ENCODE measurements at places on chromosomes 1 and 21. TPM values are rescaled to one million over a fixed set of nuclear protein-coding genes. Genes with fewer than 3 reads are reported as not detected.
A peak's percentile ranks its signal among the peaks of the same experiment; 100 is the strongest.

DNA sequence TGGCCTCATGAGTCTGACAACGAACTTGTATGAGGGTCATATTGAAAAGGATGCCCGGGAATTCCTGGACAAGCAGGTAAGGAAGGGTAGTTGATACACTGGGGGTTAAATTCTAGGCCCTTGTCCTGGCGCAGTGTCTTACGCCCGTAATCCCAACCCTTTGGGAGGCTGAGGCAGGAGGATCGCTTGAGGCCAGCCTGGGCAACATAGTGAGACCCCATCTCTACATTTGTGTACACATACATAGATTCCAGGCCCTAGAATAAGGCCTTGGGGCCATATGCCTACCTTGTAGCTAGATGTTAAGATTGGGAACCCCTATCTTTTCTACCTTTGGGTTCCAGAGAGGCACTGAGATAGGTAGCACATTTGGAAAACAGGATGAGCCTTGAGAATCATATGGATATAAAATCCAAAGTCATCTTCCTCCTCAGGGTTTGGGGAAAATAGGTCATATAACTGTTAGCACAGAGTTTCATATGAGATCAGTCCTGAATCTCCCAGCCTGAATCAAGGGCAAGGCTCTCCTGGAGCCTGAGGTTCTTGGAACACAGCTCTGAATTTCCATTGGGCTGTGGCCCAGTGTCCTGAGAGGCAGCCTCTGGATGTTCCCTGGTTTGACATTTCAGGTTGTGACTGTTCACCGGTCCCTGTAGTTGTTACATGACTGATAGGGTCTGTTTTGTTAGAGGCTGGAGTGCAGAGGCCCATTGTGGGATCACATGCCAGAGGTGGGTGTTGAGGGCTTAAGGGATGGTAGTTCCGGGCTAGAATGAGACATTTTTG, 104.4 kb downstream of the PIK3R3 start:
- peaks cover 21% of the 10 kb centered on the region for H3K36me3 ChIP-seq
- peaks cover 10% of the 10 kb centered on the region for H3K4me1 ChIP-seq
- H3K4me3 ChIP-seq = no peak overlapping the region
- peaks cover 7% of the 10 kb centered on the region for H3K27me3 ChIP-seq

GRCh38 chr1:206575165-206575893, 36.9 kb downstream of the EIF2D start:
- H3K4me1 ChIP-seq = peaks cover 14% of the 10 kb centered on the region
- DNase-seq = no peak
- H3K27me3 ChIP-seq = peaks cover 7% of the 10 kb centered on the region
- H3K36me3 ChIP-seq = no peaks in the 10 kb centered on the region

GRCh38 chr1:234602334-234603220, 7.4 kb downstream of the IRF2BP2 start:
- peaks cover 40% of the 10 kb centered on the region for H3K36me3 ChIP-seq
- no peak for DNase-seq
- H3K4me3 ChIP-seq = peak overlapping the region; percentile 83

GRCh38 chr1:58545591-58546519, 671 bp downstream of the OMA1 start:
- H3K27ac ChIP-seq = peak overlapping the region; percentile 88
- H3K36me3 ChIP-seq = no peaks in the 10 kb centered on the region
- DNase-seq = peak; percentile 67
- H3K4me1 ChIP-seq = peaks cover 12% of the 10 kb centered on the region
- peak overlapping the region; percentile 92 for H3K4me3 ChIP-seq

- no peak overlapping the region for H3K4me3 ChIP-seq
- peaks cover 2% of the 10 kb centered on the region for H3K27me3 ChIP-seq
- H3K27ac ChIP-seq = no peak overlapping the region
- no peaks in the 10 kb centered on the region for H3K36me3 ChIP-seq
- DNase-seq = peak; percentile 57
These were observed 430 bp downstream of the RBM15 start for GRCh38 chr1:110339407-110340206.

GRCh38 chr1:116772648-116773045, 18.4 kb downstream of the CD2 start:
- H3K4me3 ChIP-seq = no peak overlapping the region
- no peaks in the 10 kb centered on the region for H3K27me3 ChIP-seq
- peaks cover 9% of the 10 kb centered on the region for H3K4me1 ChIP-seq
- no peak for DNase-seq

GRCh38 chr1:109782514-109782913, 18.8 kb upstream of the EPS8L3 start:
- DNase-seq = no peak
- H3K4me1 ChIP-seq = peaks cover 4% of the 10 kb centered on the region
- H3K27ac ChIP-seq = no peak overlapping the region
- no peak overlapping the region for H3K4me3 ChIP-seq
- H3K27me3 ChIP-seq = peaks cover 6% of the 10 kb centered on the region
- H3K36me3 ChIP-seq = peaks cover 5% of the 10 kb centered on the region

DNA sequence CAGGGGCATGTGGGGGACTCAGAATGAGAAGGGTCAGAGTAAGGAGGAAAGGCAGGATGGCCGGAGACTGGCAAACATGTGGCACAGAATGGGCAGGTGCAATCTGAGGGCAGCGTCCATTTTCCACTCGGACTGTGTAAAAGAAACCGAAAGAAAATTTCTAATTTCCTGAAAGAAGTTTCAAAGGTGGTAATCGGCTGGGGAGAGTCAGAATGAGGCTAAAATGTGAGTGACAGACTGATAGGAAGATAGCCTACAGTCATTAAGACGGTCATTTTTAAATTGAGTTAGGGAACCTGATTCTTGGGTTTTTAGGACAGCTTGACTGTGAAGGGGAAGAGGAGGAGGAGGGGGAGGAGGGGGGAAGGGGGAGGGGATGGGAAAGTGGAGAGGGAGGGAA, 23.6 kb downstream of the COA6 start:
- H3K36me3 ChIP-seq = peaks cover 9% of the 10 kb centered on the region
- H3K27ac ChIP-seq = no peak overlapping the region
- H3K4me3 ChIP-seq = peak overlapping the region; percentile 24
- DNase-seq = no peak
- peaks cover 7% of the 10 kb centered on the region for H3K27me3 ChIP-seq
- H3K4me1 ChIP-seq = peaks cover 5% of the 10 kb centered on the region

- no peak for DNase-seq
- H3K36me3 ChIP-seq = no peaks in the 10 kb centered on the region
- no peaks in the 10 kb centered on the region for H3K27me3 ChIP-seq
- H3K4me1 ChIP-seq = no peaks in the 10 kb centered on the region
- no peak overlapping the region for H3K27ac ChIP-seq
These were observed 16.9 kb upstream of the IFI16 start for GRCh38 chr1:158992787-158993312.

DNA sequence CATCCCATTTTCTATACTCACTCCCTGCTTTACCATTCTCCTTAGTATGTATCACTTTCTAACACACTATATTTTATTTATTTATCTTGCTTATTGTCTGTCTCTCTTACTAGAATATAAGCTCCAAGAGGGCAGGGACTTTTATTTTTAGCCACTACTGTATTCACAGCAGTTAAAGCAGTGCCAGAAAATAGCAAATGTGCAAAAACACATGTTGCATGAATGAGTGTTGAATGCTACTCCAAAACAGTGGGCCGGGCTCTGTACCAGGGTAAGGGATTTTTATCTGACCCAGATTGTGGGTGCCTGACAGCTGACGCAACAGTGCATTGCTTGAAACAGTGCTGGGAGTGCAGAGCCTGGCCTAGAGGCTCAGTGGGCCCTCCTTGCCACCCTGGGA, 24.7 kb downstream of the COL16A1 start:
- peaks cover 2% of the 10 kb centered on the region for H3K27me3 ChIP-seq
- H3K27ac ChIP-seq = no peak overlapping the region
- no peaks in the 10 kb centered on the region for H3K4me1 ChIP-seq
- no peak for DNase-seq

GRCh38 chr1:163770265-163770664, 448.5 kb downstream of the NUF2 start:
- H3K27ac ChIP-seq = no peak overlapping the region
- DNase-seq = no peak
- peaks cover 2% of the 10 kb centered on the region for H3K27me3 ChIP-seq
- H3K4me3 ChIP-seq = no peak overlapping the region
- H3K36me3 ChIP-seq = no peaks in the 10 kb centered on the region

DNA sequence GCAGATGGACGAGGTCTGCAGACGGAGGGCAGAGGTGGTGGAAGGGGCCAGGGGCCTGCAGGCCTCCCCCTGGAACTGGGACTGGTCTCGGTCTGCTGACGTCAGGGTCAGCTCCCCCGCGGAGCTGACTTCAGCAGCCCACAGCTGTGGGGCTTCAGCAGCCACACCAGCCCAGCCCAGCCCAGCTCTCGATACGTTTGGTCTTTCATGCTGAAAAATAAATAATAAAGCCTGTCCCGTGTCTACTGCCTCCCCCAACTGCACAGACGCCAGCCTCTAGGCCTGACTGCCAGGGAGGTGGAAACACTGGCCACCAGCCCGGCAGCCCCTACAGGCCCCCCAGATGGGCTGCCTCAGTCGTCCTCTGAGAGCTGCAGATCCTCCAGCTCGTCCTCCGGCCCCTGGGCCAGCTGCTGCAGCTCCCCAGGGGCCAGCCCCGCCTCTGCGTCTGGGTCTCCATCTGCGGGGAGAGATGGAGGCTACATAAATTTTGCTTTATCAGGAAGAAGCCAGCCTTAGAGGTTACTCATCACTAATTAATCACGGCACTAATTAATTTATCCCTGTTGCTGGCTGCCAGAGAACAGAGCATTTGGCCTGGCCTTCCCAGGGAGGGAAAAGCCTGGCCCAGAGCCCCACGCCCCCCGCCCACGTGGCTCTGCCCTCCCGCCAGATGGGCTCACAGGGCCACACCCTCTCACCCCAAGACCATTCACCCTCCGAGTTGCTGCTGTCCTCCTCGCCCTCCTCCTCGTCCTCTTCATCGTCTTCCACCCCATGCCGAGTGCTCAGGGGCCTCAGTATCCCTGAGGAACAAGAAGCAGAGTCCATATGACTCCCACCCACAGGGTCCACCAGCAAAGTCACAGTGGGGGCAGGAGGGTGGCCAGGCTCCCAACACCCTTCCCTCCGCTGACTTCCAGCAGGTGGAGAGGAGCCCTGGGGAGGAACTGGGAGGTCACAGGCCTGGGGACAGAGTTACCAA, 14.4 kb downstream of the NOC2L start:
- no peak overlapping the region for H3K4me3 ChIP-seq
- H3K36me3 ChIP-seq = peaks cover 17% of the 10 kb centered on the region
- no peaks in the 10 kb centered on the region for H3K4me1 ChIP-seq
- no peak overlapping the region for H3K27ac ChIP-seq
- H3K27me3 ChIP-seq = peaks cover 10% of the 10 kb centered on the region

- peaks cover 5% of the 10 kb centered on the region for H3K36me3 ChIP-seq
- no peak overlapping the region for H3K27ac ChIP-seq
- DNase-seq = no peak
- H3K4me1 ChIP-seq = no peaks in the 10 kb centered on the region
- H3K27me3 ChIP-seq = peaks cover 17% of the 10 kb centered on the region
- no peak overlapping the region for H3K4me3 ChIP-seq
These were observed 106.6 kb upstream of the ACTRT2 start for GRCh38 chr1:2914702-2915101.

DNA sequence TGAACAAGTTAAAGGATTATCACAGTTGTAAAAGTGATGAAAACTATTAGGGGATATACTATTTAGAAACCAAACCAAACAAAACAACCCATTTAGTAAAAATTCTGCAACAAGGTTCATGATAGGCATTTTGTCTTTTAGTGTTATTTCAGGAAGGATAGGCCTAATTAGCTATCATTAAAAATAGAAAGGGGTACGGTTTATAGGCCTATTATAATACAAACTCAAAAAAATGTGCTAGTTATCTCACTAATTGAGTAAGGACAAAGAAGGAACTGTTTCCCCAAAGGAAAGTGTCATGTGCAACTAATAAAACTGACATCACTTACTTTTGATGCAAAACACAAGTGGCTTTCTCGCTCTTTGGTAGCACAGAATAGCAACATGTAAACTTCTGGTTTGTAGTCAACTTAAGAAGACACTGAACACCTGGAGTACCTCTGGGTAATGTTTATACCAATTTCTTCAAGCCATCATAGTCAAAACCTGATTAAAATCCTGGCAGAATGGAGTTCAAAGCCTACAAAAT, 28.5 kb downstream of the SLC16A1 start:
- H3K36me3 ChIP-seq = no peaks in the 10 kb centered on the region
- no peaks in the 10 kb centered on the region for H3K4me1 ChIP-seq
- H3K27me3 ChIP-seq = no peaks in the 10 kb centered on the region
- no peak for DNase-seq
- no peak overlapping the region for H3K4me3 ChIP-seq

DNA sequence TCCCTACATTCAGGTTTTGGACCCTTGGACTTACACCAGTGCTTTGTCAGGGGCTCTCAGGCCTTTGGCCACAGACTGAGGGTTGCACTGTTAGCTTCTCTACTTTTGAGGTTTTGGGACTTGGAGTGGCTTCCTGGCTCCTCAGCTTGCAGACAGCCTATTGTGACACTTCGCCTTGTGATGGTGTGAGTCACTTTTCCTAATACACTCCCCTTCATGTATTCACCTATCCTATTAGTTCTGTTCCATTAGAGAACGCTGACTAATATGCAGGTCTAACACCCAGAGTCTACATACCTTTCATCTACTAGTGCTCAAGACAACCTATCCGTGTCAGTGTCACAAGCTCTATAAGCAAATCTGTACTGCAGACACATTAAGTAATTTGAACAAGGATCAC, 605.3 kb downstream of the KCNT2 start:
- H3K27me3 ChIP-seq = peaks cover 1% of the 10 kb centered on the region
- no peaks in the 10 kb centered on the region for H3K36me3 ChIP-seq
- no peak overlapping the region for H3K27ac ChIP-seq
- no peak overlapping the region for H3K4me3 ChIP-seq
- H3K4me1 ChIP-seq = no peaks in the 10 kb centered on the region
- no peak for DNase-seq

DNA sequence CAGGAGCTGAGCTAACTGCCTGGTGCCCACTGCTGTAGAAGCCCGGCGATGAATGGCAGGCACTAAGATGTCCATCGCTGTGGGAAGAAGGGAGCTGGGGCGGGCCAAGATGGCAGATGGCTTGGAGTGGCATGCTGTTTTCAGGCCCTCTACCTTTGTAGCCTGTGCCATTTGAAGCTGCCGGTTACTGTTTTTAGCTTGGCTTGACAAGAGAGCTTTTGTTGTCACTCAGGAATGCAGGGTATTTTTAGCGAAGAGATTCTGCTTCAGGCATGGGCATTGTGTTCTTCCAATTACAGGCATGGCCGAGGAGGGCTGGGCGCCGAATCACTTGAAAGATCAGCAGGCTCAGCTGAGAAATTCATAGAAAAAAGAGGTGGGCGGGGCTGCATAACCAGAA, 348.7 kb downstream of the RPS6KC1 start:
- no peak for DNase-seq
- no peak overlapping the region for H3K4me3 ChIP-seq
- peaks cover 5% of the 10 kb centered on the region for H3K36me3 ChIP-seq
- H3K27me3 ChIP-seq = peaks cover 2% of the 10 kb centered on the region

- no peak for DNase-seq
- no peaks in the 10 kb centered on the region for H3K4me1 ChIP-seq
- H3K36me3 ChIP-seq = peaks cover 8% of the 10 kb centered on the region
- no peak overlapping the region for H3K4me3 ChIP-seq
These were observed 206.9 kb upstream of the FMN2 start for GRCh38 chr1:239884796-239885195.

- H3K27me3 ChIP-seq = peaks cover 2% of the 10 kb centered on the region
- no peak overlapping the region for H3K27ac ChIP-seq
- H3K4me1 ChIP-seq = peaks cover 20% of the 10 kb centered on the region
These were observed 6.5 kb downstream of the SLAMF7 start for GRCh38 chr1:160745551-160745950.

- H3K27me3 ChIP-seq = peaks cover 5% of the 10 kb centered on the region
- peaks cover 3% of the 10 kb centered on the region for H3K36me3 ChIP-seq
- peaks cover 9% of the 10 kb centered on the region for H3K4me1 ChIP-seq
- H3K4me3 ChIP-seq = no peak overlapping the region
These were observed 25.0 kb downstream of the UBE4B start for GRCh38 chr1:10057796-10058195.

SPATA45 gene
- 0.82 TPM for total RNA-seq

MOB3C gene
- 80.7 TPM for total RNA-seq

RPTN gene
- not detected for total RNA-seq

AADACL3 gene
- not detected for total RNA-seq

RXFP4 gene
- total RNA-seq = not detected

CRYBG2 gene
- 1.4 TPM for total RNA-seq

TSPAN1 gene
- total RNA-seq = 1.1 TPM

NHLH2 gene
- 2.3 TPM for total RNA-seq

COG2 gene
- total RNA-seq = 24.3 TPM

All from endothelial cell (in vitro differentiated cells).